ENCODE measurements at places on chromosomes 11 and 22.

GRCh38 chr11:125132596-125132995 lies 21.2 kb upstream of the TMEM218 start:
- DNase-seq: no peak

DNA sequence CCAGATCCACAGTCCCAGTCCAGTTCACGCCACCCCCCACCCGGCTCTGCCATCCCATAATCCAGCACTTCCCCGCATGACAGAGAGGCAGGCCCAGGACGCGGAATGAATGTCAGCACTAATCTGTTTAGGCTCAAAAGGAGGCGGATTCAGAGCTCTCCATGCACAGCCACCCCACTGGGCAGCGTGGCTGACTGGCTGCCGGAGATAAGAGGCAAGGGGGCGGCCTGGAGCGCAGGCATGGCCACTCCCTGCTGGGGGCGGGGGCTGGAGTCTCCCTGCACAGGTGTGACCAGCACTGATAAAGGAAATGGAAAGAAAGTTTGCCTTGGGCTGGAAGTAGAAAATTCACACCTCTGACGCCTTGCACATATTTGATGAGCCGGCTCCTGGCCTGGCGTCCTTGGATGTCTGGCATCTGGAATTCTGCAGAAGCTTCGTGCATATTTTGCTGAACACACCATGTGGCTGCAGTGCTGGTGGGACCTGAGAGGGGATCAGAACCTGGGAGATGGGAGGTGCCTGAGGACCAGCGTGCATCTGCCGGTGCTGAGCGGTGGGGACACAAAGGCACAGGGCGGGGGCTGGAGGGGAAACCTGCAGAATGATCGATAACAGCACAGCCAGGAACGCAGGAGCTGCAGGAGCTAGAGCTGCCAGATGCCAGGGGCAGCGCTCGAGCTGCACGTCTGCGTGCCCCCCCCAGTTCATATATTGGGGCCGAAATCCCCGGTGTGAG lies 344.4 kb downstream of the CTTN start:
- DNase-seq: no peak

- no peak for DNase-seq
These were observed 9.1 kb downstream of the OR2AT4 start for GRCh38 chr11:75087319-75088305.

- DNase-seq: no peak
These were observed 6.0 kb downstream of the OR2AT4 start for GRCh38 chr11:75090671-75091177.

- DNase-seq: no peak
These were observed at the start of gene PDGFB for GRCh38 chr22:39244496-39245129. Gene PDGFB, minus strand, starts transcription at chr22:39244982. Its CDS starts 1,019 bp downstream, at chr22:39243963.

DNA sequence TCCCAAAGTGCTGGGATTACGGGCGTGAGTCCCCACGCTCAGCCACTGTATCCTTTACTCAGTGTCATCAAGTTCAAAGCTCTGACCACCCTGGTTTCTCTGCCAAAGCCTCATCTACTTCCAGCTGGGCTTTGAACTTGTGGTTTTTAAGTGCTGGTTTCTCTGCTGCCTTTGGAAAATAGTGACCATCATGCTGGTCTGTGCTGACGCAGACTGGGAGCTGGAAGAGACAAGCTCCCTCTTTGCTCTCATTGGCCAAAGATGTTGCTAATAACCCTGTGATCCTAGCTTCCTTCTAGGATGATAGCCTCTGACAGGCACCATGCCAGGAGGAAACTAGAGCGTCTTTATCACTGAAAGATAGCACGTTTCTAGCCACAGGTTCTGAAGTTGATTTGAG lies 62.4 kb downstream of the ALX4 start:
- no peak for DNase-seq

- DNase-seq: no peak
These were observed 134.3 kb upstream of the C11orf58 start for GRCh38 chr11:16603890-16604793.

GRCh38 chr11:86815726-86816125 lies 15.4 kb downstream of the PRSS23 start:
- no peak for DNase-seq
